Omental fat pad (tissue), 4 donors: ENCODE measurements at places on chromosomes 2 and 18. TPM values are rescaled to one million over a fixed set of nuclear protein-coding genes. Genes with fewer than 3 reads are reported as not detected.

DYSF gene
- 23.1 TPM for total RNA-seq

- DNase-seq, result no peak
These were observed 167.8 kb downstream of the BCL11A start for GRCh38 chr2:60385648-60386047.

KIDINS220 gene
- 66.1 TPM for total RNA-seq

DNA sequence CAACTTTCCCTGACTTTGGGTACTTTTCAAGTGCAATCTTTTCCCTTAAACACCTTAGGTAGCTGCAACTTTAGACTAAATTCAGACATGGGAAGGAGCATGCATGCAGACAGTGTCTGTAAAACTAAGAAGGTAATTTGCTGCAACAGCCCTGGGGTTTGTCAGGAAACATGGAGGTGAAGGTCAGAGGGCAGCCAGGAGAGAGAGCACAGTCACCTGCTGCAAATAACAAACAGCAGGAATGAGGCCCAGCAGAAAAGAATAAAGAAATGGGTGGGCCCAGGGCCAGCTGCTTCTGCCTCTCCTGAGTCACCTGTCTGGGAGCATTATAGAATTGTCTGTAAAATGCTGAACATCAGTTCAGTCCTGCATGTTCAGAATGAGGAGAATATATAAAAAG, 35.2 kb downstream of the MTHFD2 start:
- no peak for DNase-seq

DNA sequence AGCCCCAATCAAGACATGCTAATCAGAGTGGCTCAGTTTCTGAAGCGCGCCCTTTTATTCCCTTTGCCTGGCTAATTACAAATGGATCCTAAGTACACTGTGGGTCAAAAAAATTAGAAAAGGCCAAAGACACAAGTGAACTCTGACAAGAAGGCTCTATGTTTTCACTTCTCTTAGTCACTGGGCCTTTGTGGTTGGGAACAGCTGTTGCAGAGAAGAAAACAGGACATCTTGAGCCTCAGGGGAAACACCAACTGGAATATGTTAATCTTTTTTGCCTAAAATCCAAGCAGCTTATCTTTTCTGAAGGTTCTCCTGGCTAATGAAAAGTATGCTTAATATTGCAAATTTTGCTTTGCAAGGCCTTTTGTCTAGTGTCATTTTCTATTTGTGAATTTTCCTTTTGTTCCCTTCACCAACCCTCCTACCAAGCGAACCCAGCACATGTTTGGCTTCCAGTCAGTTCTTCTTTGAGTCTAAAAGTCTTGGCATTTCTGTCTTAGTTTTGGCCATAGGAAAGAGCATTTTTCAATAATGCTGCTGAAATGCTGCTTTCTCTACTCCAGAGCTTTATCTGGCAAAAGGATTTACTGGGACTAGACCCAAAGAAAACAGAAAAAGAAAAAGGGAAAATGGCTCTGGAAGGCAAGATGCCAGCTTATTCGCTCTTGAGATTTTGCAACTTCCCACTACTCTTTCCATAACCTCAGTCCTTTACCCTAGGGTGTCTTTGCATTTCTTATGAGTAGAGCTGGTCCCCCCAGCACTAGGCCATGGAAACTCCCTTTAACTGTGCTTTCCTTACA, 440.2 kb upstream of the ST6GAL2 start:
- DNase-seq, result no peak

CRYGC gene
- not detected for total RNA-seq

DNA sequence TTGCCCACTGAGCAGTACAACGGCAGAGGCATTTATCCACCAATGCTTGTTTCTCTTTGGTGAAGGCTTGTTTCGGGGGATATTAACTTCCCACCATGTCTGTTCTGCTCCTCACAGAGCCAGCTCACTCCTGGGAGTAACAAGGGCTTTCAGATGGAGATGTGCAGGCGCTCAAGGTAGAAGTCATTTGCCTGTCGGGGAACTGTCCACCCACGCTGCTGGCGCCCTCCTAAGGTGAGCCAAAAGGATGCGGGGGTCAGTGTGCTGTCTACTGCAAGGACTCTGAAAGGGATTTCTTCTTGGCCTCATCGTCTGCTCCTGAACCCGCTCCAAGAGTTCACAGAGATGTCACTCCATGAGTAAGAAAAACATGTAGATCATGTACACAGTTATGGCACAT, 57.0 kb upstream of the CYRIA start:
- DNase-seq, result no peak

GRCh38 chr2:218032336-218033171, 29.8 kb upstream of the TNS1 start:
- no peak for DNase-seq

DNA sequence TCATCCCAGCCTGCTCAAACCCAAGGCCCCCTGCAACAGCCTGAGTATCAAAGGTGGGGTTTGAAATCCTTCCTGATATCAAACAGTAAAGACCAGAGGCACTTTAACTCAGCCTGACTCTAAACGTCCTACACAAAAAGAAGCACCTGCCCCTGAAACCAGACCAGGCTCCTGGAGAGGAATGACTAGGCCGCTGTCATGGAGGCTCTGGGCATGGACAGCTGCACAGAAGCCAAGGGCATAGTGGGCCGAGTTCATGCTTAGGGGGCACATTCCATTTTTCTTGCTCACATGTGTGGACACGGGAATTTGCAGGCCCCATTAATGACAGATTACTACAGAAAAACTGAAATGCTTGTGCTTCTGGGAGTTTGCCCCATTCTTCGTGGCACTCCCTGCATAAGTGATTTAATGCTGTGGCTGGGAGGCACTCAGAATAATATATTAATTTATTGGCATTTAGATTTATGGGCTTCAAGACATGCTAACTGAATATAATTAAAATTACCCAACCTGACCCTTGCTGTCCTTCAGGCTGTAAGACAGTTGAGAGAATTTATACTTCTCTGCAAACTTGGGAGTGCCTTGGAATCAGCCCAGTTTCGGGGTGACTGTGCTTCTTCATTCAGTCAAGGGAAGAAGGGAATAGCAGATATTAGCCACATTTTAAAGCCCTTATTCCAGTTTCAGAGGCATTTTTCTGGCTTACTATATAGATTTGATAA, 105.5 kb downstream of the GYPC start:
- DNase-seq, result no peak

- DNase-seq, result no peak
These were observed 1.2 kb downstream of the FN1 start for GRCh38 chr2:215434447-215435279.

RGPD3 gene
- 0.50 TPM for total RNA-seq

DNA sequence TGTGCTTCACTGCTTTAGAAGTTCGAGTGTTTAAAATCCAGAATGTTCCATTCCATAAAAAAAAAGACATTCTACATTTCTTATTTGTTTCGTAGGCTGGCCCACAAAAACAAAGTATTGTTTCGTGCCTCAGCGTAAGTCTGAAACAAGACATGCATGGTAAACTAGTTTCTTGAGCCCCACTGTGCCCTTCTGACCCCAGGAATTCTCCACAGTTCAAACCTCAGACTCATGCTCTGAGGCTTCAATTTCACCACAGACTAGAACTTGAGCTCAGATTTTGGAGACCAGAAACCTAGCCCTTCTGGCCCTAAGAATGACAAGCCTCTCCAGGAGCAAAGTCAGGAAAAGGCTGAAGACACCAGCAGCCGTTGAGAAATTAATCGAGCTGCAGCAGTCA, 151.5 kb downstream of the SLC8A1 start:
- DNase-seq, result no peak

DNA sequence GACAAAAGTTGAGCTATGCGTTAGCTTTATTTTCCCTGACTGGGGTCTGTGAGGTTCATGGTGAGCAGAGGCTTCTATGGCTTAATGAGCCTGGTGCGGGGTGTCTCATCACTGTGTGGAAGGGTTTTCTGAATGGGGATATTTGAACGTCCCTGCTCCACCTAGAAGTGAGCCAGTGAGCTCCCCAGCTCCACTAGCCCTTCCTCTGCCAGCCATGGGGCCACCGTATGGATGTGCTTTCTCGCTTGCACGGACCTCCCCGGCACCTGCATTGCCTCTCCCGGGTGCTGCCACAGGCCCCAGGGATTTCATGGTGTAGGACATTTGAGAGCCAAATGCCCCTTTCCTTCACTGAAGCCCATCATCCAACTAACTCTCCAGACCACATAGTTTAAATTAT, 37.8 kb downstream of the CYP26B1 start:
- no peak for DNase-seq

DNA sequence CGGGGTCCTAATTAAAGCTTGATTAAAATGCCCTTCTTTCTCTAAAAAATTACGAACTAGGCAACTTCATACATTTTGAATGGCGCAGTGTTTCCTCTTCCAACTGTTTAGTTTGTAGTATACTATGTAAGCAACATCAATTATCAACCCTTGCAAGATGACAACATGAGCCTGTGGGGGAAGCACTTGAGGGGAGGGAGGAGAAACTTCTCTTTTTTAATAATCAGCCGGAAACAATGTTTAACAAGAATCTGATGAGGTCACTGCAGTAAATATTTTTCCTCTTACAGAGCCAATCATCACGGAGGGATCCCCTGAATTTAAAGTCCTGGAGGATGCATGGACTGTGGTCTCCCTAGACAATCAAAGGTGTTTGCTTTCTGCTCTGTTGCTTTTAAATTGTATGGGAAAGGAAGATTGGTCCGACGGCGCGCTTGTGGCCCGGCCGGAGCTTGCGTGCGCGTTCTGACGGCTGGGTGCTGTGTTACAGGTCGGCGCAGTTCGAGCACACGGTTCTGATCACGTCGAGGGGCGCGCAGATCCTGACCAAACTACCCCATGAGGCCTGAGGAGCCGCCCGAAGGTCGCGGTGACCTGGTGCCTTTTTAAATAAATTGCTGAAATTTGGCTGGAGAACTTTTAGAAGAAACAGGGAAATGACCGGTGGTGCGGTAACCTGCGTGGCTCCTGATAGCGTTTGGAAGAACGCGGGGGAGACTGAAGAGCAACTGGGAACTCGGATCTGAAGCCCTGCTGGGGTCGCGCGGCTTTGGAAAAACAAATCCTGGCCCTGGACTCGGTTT, 5.3 kb upstream of the DLX1 start:
- DNase-seq, result no peak

DNA sequence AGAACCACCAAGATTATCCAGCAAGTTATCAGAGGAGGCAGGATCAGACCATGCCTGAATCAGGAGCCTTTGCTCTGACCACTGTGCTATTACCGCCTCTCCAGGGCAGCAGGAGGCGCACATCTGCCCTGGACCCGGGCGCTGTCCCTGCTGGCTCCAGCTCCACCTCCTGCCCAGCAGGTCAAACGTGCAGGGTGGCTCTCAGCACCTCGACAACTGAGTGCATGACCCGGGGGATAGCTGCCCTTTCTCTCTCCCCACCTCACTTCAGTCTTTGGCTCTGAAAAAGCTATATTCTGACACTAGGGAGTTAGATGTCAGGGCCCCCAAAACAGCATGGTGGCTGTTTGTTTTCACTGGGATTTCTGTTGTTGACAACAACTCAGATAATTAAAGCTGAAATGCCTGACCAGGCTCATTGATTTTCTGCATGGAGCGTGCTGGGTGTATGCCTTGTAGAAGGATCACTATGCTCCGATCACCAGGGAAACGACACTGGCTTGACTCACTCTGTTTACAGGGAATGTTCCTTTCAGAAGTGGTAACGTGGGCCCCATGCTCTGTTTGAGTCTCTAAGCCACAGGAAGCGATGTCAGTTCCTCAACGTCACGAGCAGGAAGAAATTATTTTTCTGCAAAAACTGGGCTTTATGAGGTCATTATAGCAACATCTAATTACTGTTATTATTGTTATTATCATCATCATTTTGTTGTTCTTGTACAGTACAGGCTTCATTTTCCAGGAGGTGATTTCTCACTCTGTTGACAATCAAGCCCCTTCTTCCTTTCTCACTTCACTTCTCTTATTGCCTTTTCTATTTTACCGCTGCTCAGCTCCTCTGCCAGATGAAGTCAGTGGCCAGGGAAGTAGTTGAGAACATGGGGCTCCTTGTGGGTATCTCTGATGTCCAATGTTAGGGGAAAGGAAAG, 125.6 kb downstream of the PLB1 start:
- no peak for DNase-seq

DNA sequence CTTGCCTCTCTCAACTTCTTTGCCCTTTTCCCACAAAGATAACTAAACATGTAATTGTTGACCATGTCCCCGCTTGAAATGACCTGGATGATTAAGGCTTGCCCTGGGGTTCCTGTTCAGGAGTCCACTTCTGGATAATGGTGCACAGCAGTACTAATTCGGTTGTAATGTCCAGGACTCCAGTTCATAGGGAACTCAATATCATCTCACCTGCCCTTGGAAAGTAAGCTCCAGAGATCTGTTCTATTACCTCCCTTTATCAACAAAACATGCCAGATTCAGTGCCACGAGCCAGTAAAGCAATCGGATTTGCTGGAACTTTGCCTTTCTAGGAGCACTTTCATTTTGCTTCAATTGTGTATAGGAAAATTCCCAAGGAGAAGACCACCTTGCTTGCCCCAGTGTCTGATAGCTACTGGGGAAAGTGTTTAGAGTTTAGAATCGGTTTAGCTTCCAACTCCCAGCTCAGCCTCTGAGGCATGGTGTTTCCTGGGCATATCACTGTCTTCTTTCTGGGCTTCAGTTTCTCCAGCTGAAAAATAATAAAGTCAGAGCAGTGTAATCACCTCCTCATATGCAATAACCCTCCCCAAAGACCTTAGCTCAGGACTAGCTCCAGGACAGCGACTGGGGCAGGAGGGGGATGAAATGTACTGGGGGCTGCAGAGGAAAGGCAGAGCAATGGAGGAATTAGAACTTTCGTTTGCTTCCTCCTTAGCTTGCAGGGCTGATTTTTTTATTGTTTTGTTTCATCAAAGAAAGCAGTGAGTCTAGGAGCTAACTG, 162.6 kb upstream of the CYRIA start:
- DNase-seq, result no peak
